Frontal cortex (tissue), 4 donors: ENCODE measurements at places on chromosomes 5 and 9. TPM values are rescaled to one million over a fixed set of nuclear protein-coding genes. Genes with fewer than 3 reads are reported as not detected.
A peak's percentile ranks its signal among the peaks of the same experiment; 100 is the strongest.

NR5A1 gene
- total RNA-seq: not detected

TRIP13 gene
- total RNA-seq: 8.2 TPM

GRCh38 chr5:150801117-150801927 lies 22.8 kb downstream of the SMIM3 start:
- no peak for DNase-seq

DNA sequence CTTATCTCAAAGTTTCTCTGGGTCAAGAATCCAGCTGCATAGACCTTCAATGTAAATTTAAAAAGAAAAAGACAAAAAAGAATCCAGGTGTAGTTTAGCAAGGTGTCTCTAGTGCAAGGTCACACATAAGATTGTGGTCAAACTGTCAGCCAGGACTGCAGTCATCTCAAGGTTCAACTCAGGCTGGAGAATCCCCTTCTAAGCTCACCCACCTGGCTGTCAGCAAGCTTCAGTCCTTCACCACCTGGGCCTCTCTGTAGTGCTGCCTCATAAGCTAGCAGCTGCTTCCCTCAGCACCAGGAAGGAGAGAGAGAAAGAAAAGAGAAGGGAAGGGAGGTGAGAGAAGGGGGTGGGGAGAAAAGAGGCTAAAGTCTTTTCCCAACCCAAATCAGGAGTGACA lies 146.7 kb downstream of the ACTL7B start:
- no peak for DNase-seq

DNA sequence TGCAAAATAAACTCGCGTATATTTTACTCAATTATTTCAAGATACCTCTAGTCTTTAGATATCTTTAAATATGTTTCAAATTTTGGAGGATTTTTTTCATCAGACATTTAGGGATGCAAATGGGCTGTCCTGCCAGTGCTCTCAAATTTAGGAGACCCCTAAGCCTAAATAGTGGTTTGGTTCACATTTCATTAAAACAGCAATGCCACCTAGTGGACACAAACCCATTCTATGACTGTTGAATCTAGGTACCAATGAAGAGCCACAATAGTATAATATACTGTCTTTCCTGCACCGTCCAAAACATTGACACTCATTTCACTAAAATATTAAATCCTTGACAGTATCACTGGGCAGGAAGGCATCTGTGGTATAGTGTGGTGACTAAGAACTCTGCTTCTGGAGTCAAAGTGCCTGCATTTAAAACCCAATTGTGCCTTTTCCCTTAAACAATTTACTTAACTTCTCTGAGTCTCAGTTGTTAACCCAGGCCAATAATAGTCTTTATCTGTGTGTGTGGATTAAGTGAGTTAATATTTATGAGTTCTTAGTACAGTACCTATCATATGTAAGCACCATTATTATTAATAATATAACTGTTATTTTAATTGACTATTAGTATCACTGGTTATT lies 148.0 kb downstream of the RORB start:
- no peak for DNase-seq

DNA sequence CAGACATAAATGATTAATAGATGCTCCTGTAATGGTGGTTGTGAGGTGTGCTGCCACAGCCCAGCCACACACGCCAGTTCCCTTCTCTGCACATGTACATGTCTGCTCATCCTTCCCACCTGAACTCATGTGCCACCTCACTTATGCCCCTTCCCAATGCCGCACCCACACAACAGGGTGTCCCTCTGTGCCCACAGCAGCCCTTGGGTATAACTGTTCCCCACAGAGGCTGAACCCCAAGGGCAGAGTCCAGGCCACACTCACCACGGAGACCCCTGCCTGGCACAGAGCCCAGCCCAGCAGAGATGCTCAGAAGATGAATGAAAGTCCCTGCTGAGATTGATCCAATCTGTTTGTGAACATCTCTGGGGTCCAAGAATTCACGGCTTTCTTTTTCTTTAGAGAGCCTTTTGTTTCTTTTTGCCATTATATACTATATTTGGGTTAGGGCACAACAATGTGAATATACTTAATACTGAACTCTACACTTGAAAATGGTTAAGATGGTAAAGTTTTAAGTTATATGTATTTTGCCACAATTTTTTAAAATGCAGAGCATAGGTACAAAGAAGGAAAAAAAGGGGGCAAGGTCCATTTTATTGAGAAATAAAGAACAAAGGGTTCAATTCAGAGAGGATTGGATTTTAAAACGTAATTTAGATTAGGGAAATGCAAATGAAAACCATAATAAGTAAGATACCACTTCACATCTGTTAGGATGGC lies 29.6 kb downstream of the IRF1 start:
- DNase-seq: no peak

CCDC180 gene
- 9.8 TPM for total RNA-seq

GRCh38 chr9:73294336-73294735 lies 142.7 kb downstream of the ANXA1 start:
- no peak for DNase-seq

GRCh38 chr9:18331310-18331684 lies 142.7 kb upstream of the ADAMTSL1 start:
- no peak for DNase-seq

GRCh38 chr5:170169996-170170395 lies 62.8 kb upstream of the C5orf58 start:
- DNase-seq: no peak

GRCh38 chr9:128024761-128025308 lies 42.3 kb downstream of the NAIF1 start:
- no peak for DNase-seq

DNA sequence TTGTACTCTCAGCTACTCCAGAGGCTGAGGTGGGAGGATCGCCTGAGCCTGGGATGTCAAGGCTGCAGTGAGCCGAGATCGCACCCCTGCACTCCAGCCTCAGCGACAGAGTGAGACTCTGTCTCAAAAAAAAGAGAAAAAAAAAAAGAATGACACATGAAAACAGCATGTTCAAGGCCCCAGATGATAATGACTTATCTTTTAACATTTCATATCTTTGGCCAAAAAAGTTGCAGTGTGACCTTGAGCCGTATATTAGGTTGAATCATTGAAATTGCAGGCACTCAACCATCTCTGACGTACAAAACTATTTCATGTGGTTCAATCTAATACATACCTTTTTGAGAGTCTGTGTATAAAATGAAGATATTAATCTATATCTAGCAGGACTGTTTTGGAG lies 79.1 kb upstream of the CPEB4 start:
- DNase-seq: no peak

DNA sequence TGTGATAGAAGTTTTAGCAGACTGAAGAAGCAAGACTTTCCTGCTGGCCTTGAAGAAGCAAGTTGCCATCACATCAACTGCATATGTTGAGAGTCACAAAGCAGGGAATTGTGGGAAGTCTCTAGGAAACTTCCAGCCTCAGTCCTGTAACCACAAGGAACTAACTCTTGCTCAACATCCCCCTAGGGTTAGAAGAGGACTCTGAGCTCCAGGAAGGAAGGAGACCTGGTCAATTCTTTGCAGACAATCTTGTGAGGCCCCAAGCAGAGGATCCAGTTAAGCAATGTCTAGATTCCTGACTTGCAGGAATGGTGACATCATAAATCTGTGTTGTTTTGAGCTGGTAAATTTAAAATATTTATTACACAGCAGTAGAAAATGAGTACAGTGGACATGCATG lies 18.6 kb upstream of the ZNF366 start:
- no peak for DNase-seq

DNA sequence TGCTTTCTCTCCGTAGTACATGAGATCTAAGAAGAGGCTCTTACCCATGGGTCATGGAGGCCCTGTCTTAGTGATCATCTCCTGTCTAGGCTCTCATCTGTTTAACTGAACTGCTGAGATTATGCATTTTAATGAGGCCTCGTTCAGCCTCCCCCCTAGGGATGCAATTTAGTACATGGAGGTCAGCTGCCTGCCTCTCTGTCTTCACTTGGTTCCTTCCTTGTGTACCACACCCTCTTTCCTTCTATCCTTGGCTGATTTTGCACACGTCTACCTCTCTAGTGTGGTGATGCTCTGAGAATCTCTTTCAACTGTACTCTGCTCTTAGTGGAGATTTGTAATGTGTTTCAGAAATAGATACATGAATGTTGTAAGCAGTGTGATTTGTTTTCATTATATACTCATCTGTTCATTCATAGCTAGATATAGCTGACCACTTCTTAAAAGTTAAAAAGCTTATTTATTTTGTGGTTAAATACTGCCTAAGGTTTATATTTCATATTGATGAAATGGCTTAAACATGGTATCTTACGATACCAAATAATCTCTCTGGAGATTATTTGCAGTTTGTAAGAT lies 3.5 kb upstream of the ACTBL2 start:
- DNase-seq: no peak

GRCh38 chr5:91170266-91170665 lies 212.9 kb downstream of the ARRDC3 start:
- no peak for DNase-seq

DNA sequence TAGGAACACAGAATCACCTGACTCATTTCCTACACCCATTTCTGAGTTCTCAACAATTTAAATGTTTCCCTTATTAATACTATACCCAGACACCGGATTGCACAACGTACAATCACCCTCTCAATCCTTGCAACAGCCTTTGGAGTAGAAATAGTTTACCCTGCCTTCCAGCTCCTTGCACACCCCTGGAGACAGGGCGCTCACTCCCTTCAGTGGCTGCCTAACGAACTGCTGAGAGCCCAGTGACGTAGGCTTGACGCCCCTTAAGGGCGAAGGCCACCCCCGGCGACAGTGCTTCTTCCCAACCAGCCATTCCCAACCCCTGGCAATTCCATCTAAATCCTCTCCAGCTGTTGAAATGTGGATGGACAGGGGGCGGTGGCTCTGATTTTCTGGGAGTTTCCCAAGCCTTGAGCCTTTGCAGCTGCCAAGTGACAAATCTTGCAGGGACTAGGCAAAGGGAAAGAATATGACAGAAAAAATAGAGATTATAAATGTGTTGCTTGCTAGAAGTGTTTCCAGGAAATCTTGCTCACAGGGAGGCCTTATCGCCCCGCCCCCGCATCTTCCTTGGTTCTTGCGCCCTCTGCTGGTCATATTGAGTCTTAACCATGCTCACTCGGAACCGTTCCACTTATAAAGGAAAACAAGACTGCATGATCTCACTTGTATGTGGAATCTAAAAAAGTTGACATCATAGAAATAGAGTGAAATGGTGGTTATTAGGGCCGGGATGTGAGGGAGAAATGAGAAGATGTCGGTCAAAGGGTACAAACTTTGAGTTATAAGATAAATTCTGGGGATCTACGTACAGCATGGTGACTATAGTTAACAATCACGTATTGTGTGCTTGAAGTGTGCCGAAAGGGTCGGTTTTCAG lies 7.6 kb upstream of the BARX1 start:
- peak; percentile 87 for DNase-seq

SUSD1 gene
- 63.6 TPM for total RNA-seq

DNA sequence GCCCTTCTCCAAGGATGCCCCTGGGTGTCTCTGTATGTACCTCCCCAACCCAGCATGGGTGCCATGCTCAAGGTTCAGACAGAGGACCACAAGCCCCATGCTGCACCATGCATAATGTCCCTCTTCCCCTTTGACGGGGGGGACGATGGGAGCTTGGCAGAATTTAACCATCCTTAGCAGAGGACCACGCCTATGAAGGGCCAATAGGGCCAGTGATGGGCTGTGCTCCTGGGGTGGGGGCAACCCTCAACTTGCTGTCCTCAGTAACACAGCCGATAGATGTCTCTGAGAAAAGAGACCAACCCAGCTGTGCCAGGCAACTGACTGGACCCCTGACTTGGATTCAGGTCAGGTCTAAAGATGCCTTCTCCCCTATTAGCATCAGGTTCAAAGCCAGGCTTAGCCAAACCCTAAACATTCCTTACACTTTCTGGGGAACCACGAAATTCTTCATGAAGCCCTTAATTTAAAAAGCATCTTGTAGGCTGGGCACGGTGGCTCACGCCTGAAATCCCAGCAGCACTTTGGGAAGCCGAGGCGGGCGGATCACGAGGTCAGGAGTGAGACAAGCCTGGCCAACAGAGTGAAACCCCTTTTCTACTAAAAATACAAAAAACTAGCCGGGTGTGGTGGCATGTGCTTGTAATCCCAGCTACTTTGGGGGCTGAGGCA lies 20.7 kb upstream of the JADE2 start:
- DNase-seq: no peak

GRCh38 chr5:5235685-5236084 lies 95.6 kb downstream of the ADAMTS16 start:
- no peak for DNase-seq

GRCh38 chr5:41940641-41941040 lies 15.6 kb downstream of the FBXO4 start:
- no peak for DNase-seq

DNA sequence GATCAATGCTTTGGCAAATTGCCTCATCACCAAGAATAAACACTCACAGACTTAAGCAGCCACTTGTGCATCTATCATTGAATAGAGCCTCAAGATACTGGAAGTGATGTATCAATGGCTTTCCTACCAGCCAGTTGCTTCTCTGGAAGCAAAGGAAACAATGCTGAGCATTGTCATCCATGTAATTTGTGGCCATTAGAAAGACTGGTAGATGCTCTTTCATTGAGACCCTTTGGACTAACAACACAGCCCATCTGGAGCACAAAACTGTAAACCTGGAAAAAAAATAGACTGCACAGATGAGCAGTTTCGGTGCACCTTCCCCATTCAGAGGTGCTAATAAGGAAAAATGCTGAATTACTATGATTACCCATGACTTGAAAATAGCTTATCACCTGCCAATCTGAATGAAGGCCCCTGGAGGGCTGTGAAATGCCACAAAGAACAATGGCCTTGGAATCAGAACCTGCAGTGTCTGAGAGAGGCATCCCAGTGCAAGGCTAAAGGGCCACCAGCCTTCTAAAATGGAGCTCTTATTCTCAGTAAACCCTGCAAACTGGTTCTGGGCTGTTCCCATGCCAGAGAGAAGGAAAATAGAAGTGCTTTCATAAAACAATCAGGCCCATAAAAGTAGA lies 127.5 kb downstream of the RFK start:
- DNase-seq: no peak

DNA sequence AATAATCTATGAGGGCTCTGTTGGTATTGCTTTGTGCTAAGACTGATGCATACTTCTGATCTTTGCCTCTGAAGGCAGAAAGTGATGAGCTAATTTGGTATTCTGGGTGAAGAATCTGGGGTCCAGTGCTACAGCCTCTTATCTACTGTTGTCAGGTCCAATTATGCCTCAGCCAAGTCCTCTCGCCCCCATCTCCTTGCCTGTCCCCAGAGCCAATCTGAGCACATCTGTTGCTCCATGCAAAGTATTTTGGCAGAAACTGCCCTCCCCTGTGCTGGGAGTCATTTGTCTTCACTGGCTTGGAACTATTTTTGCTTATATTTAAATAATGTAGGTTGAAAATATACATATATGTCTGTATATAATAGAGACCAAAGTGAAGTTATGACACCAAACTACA lies 23.4 kb downstream of the LSM11 start:
- DNase-seq: no peak

- no peak for DNase-seq
These were observed 128.6 kb downstream of the SPATA31D1 start for GRCh38 chr9:82117026-82117811.

POC5 gene
- 13.0 TPM for total RNA-seq

- no peak for DNase-seq
These were observed 9.5 kb downstream of the LPCAT1 start for GRCh38 chr5:1514027-1514818.

- no peak for DNase-seq
These were observed 5.7 kb downstream of the MAPKAP1 start for GRCh38 chr9:125701351-125701750.

GRCh38 chr5:173237875-173238220 lies 2.8 kb upstream of the NKX2-5 start:
- DNase-seq: no peak
